ENCODE measurements at places on chromosomes 4 and X.

- DNase-seq, result no peak
These were observed 7.7 kb downstream of the COL4A5 start for GRCh38 chrX:108447303-108447702.

DNA sequence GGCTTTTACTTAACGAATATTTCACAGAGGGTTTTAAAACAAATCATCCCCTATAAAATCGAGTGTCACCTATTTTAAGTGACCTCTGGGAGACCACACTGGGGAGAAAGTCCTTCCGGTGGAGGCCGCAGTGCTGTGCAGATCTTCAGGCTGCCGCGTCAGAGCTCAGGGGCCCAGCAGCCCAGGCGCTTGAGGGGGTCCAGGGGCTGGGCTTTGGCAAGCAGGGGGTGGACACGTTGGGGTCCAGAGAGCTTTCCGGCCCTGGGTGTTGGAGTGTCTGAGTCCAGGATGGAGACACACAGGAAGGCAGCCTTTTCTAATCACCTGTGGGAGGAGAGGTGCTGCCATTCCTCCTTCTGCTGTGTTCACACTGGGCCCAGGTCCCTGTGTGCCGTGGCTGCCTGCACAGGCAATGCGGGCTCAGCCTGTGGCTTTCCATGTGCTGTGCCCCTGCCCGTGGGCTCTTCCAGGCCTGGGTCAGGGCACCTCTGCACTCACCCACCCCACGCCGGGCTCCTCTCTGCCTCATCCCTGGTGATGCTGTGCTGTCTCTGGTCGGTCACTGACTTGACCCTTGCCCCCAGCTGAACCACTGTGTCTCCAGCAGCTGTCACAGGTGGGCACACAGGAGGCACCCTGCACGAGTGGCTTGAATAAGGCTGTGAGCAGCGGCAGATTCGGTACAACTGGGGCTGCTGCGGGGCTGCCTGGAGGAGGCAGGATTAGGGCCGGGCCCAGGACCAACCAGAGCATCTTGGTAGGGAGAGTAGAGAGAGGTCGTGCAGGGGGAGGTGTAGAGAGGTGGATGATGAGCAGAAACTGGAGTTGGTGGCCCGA is 10.0 kb downstream of the HTRA3 start:
- DNase-seq, result no peak

DNA sequence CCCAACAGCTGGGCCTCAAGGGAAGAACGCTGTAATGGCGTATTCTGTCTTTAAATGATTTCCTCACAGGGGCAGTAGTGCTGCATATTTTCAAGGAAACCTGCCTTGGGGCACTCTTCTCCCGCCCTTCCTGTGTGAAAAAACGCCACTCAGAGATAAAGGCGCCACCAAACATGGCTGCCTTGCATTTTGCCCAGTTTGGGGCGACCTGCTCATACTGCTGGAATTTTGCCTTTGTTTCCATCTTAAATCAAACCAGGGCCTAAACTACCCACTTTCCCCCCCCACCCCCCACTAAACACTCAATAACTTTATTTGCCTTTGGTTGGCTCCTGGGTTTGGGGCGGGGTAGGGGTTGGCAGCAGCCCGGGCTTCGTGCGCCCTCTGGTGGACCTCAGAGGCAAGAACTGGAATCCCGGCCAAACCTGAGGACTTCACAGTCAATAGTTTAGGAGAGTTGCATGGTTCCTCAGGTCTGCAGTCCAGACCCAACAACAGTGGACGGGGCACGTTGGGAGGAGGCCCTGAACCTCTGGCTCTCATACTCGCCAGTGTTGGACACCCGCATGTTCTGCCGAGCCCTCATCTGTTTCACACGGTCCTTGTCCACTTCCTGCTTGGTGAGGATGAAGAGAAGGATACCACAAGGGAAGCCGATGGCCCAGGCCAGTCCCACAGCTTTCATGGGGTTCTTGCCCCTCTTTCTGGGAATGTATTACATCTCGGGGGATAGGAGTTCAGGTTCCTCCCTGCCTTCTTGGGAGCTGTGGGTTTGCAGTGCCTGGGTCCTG is 220.1 kb upstream of the STK26 start:
- peak; percentile 34 for DNase-seq

- DNase-seq, result no peak
These were observed 90.2 kb downstream of the ARHGAP10 start for GRCh38 chr4:147822128-147822527.

DNA sequence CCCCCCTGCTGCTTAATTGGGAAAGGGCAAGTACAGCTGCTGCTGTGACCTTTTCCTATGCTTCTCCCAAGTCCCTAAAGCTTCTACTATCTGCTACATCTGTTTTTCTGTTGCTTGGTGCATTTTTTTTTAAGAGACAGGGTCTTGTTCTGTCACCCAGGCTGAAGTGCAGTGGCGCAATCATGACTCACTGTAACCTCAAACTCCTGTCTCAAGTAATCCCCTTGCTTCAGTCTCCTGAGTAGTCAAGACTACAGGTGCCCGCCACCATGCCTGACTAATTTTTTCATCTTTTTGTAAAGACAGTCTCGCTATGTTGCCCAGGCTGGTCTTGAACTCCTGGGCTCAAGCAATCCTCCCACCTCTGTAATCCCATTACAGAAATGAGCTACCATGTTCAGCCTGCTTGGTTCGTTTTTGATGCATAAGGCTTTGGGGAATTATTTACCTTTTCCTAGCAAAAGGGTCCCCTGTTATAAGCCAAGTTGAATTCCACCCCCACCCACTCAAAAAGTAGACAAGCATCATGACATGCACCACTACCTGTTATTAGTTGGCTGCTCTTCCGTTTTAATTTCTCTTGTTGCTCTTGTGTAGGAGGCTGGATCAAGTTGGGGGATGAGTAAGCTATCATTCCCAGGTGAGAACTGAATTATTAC is 39.6 kb downstream of the DGKK start:
- DNase-seq, result no peak
